ENCODE measurements at places on chromosomes 1 and 21.

DNA sequence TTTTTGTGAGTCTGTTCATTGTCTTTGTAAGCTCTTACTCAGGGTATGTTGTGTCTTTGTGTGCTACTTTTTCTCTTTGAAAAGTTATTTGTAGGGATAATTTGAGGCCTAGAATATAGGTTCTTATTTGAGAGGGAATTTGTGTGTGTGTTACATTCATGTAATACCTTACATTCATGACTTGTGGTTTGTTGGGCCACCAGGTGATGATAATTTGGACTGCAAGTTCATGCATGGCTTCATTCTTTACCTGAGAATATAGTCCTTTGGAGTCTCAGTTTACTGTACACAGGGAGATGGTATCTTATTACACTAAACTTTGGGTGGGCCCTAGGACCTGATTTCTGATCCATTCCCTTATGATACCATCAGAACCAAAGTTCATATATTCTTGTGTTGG, 51.8 kb upstream of the FASLG start:
- no peak for DNase-seq

DNA sequence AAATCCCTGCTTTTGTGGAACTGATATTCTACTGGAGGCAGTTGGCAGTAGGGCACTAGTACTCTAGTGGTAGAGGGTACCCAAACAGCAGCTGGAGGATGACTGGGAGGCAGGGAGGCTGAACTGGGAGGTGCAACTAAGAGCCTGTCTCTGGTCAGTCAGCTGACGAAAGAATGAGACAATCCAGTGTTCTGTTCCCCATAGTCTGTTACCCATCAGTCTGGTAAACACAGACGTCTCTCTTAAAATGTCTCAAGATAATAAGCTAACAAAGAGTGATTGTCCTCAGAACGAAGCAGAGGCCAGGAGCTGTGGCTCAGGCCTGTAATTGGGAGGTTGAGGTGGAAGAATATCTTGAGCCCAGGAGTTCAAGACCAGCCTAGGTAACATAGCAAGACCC, 30.4 kb downstream of the TFAP2E start:
- no peak for DNase-seq

DNA sequence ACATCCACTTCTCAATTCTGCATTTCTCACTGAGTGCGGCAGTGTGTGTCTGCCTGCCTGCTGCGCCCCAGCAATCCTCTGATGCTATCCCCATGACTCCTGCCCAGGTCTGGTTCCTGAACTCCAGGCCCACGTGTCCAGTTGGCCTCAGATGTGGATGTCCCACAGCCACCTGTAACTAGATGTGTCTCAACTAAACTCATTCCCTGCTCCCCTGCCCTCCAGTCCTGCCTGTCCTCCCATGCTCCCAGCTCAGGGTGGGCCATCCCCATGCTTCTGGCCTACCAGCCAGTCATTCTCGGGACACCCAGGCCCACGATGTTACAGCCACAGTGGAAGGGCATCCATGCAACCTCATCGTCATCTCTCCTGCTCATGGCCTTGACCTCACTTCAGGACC, 76.8 kb downstream of the STUM start:
- no peak for DNase-seq

DNA sequence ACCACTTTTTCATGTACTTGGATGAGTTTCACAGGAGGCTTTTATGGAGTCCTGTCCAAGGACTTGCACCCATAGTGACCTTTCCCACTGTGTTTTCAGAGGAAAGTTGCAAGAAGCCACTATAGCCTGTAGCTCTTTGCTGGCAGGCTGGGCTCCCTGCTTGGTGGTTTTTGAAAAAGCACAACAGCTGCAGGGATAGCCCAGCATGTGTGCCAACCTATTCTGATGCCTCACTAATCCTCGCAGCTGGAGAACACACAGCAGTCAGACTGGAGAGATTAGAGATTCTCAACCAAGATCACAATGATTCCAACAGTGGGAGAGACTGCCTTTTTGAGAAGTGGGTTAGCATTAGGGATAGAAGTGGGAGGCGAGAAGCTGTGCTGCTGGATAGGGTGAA, 24.1 kb upstream of the ARHGEF11 start:
- DNase-seq, result no peak

DNA sequence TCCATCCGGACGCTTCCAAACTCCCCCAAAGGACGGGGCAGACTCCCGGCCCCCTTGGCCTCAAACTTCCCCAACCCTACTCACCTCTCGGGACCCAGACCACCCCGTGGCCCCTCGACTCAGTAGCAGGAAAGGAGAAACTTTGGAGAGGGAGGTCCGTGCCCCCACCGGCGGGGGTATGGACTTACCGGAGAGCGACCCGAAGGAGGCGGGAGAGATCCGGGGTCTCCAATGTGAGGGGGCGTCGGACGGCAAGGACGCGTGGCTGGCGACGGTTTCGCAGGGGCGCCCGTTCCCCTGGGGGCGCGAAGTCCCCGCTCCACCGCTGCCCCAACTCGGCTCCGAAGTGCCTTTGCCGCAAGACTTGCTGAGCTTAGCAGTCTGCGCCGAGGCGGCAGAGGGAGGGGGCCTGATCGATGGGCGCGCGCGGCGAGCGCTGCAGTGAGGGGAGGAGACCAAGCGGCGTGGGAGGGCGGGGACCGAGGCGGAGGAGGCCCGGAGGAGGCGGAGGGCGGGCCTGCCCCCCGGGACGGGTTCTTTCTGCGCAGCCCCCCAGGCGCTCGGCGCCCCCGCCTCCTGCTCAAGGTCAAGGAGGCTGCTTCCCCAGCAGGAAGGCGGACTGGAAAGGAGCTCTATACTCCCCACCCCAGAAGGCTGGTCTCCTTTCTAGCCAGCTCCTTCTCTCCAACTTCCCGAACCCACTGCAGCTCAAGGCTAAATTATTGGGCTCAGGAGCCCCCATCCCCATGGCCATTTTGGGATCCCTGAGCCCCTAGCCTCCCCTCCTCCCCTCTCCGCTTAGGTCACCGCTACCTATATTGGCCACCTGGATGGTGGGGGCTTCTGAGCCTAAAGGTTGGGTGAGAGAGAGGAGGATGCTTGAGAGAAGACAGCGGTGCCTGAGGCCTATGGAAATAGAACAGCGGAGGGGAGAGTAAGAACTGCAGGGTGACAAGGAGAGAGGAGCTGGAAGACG, at the start of gene SYT2:
Gene SYT2, minus strand, starts transcription at position 385 of the 976 bp plus-strand sequence. CDS start 104,682 bp downstream, outside the sequence.
- no peak for DNase-seq

- peak; percentile 55 for DNase-seq
Observed at GRCh38 chr1:2546515-2547209, 9.5 kb upstream of the TNFRSF14 start.

DNA sequence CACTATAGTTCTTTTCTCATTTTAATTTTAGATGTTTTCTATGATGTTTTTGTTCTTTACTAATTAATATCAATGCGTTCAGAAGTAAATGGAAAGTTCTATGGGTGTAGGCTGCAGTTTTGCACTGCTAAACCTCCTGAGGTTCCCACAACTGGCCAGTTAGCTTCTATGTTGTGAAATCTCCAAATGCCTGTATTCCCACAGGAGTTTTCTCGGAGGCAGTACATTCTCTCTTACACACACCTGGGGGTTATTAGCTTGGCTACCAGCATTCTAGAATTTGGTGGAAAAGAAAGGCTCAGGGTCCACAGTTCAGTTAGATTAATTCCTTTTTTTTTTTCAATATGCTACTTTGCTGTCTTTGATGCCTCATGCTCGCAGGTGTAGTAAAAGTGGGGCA, 216.9 kb upstream of the NRIP1 start:
- DNase-seq, result no peak

DNA sequence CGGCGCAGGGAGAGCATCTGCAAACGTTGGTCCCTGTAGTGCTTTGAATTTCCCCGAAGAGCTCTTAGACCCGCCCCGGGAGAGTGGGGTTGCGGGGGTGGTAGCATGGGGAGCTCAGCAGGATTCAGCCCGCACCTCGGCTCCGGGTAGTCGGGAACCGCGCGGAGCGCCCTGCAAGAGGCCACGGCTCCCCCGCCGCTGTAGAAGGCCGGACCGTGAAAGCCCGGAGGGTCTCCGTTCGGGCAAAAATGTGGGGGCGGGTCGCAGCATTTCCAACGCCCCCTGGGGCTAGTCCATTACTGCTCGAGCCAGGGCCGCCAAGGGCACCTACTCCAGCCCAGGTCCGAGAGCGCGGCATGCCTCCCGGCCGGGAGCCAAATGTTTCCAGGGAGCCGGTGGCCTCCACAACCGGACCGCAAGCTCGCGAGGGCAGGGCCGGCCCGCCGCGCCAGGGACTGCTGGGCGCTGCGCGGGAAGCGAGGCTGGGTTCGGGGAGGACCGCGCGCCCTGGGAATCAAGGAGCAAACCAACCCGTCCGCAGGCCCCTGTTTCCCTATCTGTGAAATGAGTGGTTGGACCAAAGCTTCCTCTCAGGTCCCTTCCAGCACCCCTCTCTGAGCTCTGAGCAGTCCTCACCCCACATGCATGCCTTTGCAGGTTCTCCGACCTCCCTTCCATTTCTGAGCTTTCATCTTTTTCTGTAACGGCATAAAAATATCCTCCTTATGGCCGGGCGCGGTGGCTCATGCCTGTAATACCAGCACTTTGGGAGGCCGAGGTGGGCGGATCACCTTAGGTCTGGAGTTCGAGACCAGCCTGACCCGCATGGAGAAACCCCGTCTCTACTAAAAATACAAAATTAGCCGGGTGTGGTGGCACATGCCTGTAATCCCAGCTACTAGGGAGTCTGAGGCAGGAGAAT, 775 bp upstream of the TMEM63A start:
- DNase-seq, result peak; percentile 38

DNA sequence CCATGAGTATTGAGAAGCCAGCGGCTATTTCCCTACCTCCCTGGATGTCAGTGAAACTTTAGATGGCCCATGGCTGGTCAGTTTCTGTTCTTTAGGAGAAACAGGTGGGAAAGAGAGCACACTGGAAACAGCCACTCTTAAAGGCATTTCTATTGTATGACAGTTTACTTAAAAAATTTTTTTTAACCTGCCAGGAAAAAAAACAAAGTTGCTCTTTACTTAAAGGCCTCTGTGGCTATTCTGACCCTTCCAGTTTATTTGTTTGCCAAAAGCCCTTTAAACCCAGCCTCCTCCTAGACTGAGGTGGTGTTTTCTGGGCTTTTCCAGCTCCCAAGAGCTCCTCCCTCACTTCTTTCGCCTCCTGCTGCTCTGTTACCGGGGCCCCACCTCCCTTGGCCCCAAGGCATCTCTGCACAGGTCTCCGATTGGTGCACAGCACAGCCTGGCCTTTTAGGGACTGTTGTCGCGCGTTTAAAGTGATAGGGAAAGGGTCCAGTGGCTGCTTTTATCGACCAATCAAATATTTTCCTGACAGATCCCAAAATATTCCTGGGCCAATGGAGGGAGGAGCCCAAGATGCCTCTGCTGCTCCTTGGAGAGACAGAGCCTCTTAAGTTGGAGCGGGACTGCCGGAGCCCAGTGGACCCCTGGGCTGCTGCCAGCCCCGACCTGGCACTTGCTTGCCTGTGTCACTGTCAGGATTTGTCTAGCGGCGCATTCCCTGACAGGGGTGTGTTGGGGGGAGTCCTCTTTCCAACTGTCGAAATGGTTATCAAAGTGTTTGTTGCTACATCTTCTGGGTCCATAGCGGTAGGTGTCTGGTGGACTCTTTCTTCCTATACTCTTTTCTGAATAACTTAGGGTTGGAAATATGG, at the start of gene SH3BGR:
Gene SH3BGR, plus strand, starts transcription at position 639 of the 875 bp plus-strand sequence. Its CDS starts 127 bp downstream, at position 766.
- DNase-seq, result no peak

DNA sequence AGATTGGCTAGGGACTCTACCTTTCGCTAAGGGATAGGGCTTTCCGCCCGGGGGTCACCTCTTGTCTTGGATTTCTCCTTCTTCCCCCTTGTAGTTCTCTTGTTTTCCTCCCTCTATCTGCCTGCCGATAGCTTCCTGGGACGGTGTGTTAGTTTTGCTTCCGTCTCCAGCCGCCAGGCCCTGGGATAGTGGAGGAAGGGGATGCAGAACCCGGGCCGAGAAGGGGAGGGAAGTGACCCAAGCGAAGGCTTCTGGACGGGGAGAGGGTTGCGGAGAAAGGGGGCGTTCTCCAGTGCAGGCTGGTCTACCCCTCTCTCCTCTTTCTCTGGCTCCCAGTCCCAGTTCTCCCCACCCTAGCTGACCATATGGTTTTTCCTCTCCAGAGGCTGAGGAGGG, 871 bp downstream of the TUFT1 start:
- DNase-seq, result no peak

DNA sequence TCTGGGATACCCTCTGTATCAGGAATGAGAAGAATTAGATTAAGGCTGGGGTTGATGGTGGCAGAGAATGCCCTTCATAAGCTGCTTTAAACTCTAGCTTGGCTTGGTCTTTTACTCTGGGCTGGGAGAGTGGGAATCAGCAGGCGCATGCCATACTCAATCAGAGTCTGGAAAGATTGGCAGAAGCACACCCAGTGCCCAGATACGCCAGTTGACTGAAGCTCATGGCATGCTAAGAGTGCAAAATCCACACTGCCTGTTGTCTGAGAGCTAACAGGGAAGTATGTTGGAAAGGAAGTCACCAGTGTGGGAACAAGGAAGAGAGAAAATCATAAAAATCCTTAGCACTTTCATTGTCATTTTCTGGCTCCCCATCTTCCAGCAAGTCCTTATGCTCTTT, 53.0 kb downstream of the HMCN1 start:
- DNase-seq, result no peak

DNA sequence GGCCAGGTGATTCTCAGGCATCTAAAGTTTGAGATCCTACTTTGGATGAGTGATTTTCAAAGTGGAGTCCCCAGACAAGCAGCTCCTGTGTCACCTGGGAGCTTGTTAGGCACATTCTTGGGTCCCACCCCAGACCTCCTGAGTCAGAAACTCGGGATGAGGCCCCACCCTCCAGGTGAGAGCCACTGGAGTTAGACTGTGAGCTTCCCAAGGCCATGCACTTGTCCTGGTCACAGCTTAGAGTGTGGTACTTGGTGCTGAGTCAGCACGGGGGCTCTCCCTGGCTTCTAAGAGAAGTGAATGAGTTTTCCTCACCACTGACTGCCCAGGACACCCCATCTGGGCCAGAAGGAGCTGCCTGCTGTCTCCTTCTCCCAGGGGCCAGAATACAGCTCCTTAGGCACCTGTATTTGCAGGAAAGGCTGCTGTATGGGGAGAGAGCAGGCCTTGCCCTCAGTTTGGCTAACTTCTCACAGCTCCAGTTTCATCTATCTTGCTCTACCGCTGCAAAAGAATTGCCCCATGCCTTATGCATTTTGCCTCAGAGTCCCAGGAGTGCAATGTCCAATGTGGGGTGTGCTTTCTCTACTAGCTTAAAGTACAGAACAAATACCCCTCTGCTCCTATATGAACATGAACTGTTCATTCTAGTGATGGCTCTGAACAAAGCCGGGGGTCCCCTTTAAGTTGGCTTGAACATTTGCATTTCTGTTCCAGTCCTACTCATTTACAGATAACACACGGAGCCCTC, 98.1 kb downstream of the PSMG1 start:
- no peak for DNase-seq

- no peak for DNase-seq
Observed at GRCh38 chr1:155636397-155637153, 26.6 kb downstream of the MSTO1 start.

GRCh38 chr21:41973427-41973831, 19.6 kb upstream of the C2CD2 start:
- DNase-seq, result no peak

- no peak for DNase-seq
Observed at GRCh38 chr1:93525431-93525830, 77.5 kb downstream of the FNBP1L start.
